ENCODE measurements at places on chromosomes 12 and 14.

GRCh38 chr12:96226801-96227348, 32.7 kb downstream of the ELK3 start:
- no peak for DNase-seq

DNA sequence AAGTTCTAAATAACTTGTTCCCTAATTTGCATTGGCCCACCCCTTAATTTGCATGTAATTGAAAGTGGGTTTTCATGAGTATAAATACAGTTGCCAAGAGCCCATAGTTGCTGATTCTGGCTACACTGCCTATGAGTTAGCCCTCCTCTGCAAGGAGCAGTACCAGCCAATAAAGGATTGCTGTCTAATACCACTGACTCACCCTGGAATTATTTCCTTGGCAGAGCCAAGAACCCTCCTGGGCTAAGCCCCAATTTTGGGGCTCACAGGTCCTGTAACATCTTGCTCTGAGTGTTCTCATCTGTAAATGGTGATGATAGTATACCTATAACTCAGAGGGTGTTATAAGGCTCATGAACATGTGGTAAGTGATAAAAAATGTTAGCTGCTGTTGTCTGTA, 6.8 kb downstream of the TTC8 start:
- DNase-seq, result no peak

DNA sequence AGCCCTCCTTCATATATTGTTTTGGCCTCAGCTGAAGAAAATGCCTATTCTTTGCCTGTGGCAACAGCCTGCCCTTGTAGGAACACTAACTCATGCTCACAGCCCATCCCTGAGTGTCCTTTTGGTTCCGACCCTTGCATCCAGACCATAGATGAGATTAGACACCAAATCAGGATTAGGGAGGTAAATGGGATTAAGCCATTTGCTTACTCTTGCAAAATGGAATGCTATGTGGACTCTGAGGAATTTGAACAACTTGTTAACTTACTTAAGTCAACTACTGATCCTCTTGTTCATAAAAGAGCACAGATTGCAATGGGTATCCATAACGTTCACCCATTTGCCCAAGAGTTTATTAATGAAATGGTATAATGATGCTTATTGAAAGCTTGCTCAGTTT, 27.3 kb downstream of the TSHR start:
- DNase-seq, result no peak

DNA sequence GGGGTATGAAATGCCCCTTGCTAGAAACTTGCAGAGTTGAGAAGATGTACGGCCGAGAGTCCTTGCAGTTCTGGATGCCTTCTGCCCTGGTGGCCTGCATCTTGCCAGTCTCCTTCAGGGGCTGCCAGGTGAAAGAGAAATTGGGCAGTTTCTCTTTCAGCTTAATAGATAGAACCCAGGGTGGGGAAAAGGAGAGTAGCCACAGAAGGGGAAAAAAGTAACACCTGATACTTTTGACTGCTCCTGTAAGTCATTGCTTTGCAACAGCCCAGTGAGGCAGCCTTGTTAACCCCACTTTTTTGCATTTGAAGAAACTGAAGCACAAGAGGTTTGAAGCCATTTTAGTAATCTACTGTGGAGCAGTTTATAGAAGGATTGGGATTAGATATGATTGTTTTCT, 27.6 kb downstream of the TDP1 start:
- DNase-seq, result no peak

GRCh38 chr12:47715393-47715876, 9.6 kb upstream of the RPAP3 start:
- peak; percentile 66 for DNase-seq

GRCh38 chr12:131832321-131833231, 4.4 kb downstream of the MMP17 start:
- DNase-seq, result no peak

- no peak for DNase-seq
Observed at GRCh38 chr12:25701290-25701689, 148.2 kb upstream of the LMNTD1 start.

DNA sequence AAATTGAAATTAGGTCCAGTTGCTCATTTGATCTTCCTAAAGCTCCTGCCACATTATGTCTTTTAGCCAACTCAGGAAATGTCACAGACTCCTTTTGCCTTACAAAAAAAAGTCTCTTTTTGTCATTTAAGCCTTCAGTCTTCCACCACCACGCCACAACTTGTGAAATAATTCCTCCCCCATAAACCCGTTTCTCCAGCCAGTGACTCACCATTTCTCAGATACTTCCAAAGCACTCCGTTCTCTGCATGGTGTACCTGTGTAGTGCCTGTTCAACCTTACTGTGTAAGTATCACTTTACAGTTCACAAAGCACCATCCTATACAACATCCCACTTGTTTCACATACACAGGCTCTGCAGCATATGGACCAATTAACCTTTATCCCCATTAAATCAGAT, 139.5 kb upstream of the AEBP2 start:
- no peak for DNase-seq

DNA sequence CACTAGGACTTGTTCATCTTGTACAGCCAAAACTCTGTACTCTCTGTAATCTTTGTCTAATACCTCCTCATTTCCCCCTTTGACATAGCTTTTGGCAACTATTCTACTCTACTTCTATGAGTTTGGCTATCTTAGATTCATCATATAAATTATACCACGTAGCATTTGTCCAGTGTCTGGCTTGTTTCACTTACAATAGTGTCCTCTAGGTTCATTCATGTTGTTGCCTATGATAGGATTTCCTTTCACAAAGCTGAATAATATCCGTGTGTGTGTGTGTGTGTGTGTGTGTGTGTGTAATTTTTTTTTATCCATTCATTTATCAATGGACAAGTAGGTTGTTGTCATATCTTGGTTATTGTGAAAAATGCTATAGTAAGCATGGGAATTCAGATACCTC, 209.5 kb downstream of the KCNC2 start:
- DNase-seq, result no peak

GRCh38 chr12:49885118-49885517, 18.6 kb downstream of the FAIM2 start:
- no peak for DNase-seq

DNA sequence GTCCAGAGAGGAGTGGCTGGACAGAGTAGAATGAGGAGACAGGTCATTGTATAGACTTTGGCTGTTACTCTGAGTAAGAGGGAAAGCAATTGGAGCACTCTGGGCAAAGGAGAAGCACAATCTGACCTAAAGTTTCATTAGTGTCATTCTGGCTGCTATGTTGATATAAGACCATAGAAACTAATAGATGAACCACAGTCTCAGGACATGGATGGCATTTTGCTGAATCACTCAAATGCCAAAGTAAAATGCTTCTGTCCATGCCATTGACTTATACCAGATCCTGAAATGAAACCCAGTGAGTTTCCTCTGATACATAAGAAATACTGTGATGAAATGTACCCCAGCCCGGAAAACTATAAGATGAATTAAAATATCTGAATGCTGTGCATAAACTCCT, 65.8 kb upstream of the COCH start:
- DNase-seq, result no peak

- DNase-seq, result no peak
Observed at GRCh38 chr12:46267575-46267824, 1.3 kb downstream of the SLC38A1 start.

- DNase-seq, result no peak
Observed at GRCh38 chr12:113970211-113970610, 4.1 kb upstream of the RBM19 start.

DNA sequence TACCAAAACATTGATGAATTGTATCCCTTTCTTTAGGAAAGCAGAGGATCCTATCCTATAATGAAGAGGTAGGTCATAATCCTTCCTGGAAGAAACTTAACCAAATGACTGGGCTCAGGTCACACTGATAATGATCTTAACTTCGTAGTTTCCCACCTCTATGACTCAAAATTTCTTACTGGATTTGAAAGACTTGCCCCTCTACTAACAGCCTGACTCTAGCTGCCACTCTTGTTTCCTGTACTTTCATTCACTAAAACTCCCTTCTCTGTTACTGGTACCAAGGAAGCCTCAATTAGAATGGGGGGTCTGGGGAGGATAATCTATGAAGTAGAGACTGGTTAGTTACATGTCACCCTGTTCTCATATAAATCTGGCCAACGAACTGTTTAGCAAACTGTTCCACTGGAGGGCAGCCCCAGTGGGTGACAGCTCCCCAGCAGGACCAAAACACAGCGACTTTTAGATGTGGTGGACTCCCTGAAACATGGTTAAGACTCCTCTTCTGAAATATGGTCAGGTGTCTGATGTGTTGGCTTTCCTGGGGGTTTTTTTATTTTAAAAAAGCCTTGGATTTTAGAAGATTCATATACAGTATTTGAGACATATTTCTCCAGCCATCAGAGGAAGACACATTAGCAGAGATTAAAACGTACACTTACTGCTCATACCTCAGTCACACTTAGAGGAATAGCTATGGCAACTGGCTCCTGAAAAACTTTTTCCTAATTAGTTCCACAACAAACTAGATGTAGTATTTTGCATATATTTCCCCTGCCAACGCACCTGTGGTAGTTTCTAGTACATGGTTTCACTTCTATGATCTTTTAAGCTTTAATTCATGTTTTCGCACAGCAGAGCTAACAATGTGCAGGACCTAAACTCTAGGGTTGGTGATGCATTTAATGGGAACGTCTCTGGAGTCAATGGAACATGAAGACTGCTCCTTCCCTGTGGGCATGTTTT, 72.3 kb downstream of the ACADS start:
- DNase-seq, result no peak

GRCh38 chr12:52499806-52500560, 6.9 kb upstream of the KRT6A start:
- DNase-seq, result no peak

DNA sequence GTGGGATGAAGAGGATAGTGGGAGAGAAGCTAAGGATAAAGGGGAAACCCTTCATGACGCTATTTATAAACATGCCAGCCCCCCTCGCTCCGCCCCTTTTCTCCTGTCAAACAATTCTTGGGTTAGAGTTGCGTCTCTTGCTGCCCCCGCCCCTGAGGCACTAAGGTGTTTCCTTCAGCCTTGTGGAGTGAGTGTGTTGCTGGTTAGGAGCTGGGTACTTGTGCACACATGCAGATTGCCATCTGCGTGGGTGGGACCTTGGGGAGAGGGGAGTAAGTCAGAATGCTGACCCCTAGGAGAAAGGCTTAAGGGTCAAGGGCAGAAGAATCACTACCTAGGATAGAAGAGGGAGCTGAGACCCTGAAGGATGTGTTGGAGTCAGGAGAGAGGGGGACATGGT, 5.4 kb downstream of the FOXJ2 start:
- no peak for DNase-seq

DNA sequence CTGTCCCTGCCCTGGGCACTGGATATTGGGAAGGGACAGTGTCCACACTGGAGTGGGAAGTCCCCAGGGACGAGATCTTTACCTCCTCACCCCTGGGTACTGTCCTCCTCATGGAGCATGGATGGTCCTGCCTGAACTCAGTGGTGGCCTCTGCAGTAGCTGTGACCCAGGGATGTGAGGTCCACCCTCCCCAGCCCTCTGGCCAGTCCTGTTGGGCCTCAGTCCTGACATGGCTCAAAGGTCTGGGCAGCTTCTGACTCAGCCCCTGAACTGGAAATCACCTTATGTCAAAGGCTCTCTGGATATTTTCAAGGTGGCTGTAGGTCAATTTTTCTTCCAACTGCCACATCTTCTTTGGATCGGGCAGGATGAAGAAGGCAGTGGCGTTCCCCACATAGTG, 24.4 kb downstream of the SERPINA1 start:
- no peak for DNase-seq
